ENCODE measurements at places on chromosomes 6 and 20. TPM values are rescaled to one million over a fixed set of nuclear protein-coding genes. Genes with fewer than 3 reads are reported as not detected.

DNA sequence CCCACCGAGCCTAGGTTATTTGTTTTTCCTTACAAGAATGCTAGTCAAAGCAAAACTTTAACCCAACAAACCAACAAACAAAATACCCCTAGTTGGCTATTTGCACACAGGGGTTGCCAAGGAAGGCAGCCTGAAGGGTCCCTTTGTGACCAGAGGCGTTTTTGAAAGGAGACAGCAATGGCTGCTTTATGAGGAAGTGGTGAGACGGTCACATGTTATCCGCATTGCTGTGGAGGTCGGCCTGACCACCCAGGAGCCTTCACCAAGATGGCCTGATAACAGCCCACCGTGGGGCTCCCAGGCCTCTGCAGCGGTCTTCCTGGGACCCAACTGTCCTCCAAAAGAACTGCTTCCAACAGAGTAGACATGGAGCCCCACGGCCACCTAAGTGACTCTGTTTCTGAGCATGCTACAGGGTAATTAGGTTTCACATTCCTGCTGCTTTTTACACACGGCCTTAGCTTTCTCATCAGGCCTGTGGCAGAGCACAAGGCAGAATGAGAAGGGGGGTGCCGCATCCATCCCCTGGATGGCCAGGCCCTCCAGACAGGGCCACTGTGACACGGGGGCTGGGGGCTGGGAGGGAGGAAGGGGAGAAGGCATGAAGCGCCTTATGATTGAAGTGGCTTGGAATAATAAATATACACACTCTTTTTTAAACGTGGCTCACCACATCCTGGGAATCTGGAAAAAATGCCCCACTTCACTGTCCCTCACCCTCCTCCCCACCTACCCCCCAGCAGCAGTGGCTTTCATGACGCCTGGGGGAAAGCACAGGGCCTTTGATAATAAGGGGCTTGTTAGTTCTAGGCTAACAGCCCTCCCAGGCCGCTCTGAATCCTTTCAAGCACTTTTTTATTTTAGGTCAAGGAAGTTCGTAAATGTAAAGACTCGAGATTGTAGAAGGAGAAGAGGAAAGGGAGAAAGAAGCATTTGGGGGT is 86.0 kb downstream of the CLIC5 start:
- no peak for DNase-seq

Gene ULBP1
- total RNA-seq, result not detected

Gene TMC2
- 0.22 TPM for total RNA-seq

- DNase-seq, result no peak
Measured at GRCh38 chr6:33959661-33960344, 156.0 kb upstream of the MLN start.

- DNase-seq, result no peak
Measured at GRCh38 chr6:40925341-40925740, 113.7 kb downstream of the UNC5CL start.

Gene THBS2
- total RNA-seq, result 104 TPM

- DNase-seq, result no peak
Measured at GRCh38 chr6:14440940-14441781, 323.6 kb downstream of the CD83 start.

Gene BMP5
- 1.3 TPM for total RNA-seq
